ENCODE measurements at places on chromosomes 2 and 18.

GRCh38 chr2:43136876-43137275, 89.5 kb downstream of the ZFP36L2 start:
- no peak for DNase-seq

GRCh38 chr18:47696870-47697269, 233.6 kb downstream of the SMAD2 start:
- DNase-seq: no peak

DNA sequence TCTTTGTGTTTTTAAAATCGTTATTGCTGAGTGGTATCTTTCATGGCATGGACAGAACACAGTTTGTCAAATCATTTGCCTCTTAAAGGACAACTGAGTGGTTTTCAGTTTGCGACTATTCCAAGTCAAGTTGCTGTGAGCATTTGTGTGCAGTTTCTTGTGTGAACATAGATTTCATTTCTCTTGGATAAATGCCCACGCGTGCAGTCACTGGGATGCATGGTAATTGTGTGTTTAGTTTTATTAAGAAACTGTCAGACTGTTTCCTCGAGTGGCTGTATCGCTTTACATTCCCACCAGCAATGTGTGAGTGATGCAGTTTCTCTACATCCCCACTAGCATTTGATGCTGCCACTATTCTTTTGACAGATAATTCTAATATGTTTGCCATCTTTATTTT, 154.0 kb upstream of the ARL4C start:
- no peak for DNase-seq

GRCh38 chr2:1854729-1855547, 110.6 kb upstream of the PXDN start:
- no peak for DNase-seq

DNA sequence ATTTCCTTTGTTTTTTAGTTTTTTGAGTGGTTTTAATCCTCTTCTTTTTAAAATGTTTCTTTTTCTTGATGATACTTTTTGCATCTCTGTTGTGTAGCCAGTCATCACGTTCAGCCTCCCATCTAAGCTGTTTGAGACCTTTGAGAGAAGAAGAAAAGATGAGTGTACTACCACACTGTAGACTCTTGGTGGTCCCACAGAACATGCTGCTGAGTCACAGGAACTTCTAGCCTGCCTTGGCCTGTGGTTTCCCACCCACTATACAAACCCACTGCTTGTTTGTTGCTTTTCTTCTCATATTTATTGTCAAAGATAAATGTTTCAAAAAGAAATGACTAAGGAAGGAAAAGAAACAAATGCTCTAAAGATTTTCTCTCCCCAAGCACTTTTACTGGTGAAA, 5.5 kb downstream of the CEBPZOS start:
- DNase-seq: no peak

DNA sequence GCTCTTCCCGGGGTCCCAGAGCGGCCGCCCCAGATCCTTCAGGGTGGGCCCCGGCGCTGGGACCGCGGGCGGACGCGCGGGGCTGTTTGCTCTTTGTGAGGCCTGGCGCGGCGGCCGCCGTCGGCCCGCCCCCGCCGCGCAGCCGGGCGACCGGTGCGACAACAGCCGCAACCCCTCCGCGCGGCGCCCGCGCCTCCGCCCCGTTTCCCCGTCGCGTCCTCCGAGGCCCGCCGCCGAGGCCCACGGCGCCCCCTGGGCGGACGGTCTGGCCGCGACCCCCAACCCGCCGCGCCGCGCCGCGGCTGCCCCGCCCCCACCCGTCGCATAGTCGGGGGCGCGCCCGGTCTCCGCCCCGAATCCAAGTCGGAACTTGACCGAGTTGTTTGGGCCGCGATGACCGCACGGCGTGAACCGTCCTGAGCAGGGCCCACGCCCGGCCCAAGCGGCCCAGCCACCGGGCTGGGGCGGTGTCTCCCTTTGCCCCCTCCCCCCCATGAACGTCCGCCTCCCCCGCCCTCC, 448 bp downstream of the YPEL5 start:
- no peak for DNase-seq

- no peak for DNase-seq
Measured at GRCh38 chr18:73891572-73892421, 255.8 kb downstream of the FBXO15 start.

All from DMS 273 treated with DMSO at 0.1 percent for 48 hours (cell line).